ENCODE measurements at places on chromosomes 4 and X.

GRCh38 chr4:70754470-70754869 lies 32.7 kb downstream of the RUFY3 start:
- DNase-seq = no peak

- DNase-seq = no peak
Measured at GRCh38 chr4:149293046-149293649, 522.5 kb downstream of the IQCM start.

DNA sequence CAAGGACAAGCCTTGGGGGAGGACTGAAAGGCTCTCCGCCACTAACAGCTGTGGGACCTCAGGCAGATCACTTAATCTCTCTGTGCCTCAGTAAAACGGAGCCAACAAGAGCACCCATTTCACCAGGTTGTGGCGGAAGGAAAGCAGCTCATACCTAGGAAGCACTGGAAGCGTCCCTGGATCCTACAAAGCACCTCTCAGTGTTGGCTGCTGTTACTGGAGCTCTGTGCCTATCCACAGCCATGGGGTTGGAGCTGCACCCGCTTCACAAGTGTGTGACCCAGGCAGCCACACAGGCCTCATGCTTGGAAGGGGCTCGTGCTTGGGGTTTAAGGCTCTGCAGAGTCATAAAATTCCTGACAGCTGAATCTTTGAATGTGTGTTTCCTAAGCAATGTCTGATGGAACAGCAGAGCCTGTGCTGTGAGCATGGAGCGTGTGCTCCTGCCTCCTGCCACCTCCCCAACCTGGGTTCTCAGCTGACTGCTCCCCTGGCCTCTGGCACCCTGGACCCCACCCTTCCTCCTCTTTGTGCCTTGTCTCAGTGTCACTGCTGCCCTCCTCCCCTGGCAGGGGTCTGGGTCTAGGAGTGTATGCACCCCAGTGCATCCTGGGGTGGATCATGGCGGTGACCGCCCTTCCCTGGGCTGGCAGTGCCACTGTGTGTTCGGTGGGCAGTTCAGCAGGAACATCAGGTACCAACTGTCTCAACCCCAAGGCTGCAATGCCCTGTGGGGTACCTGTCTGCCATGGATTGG lies 14.4 kb upstream of the MAN2B2 start:
- peak; percentile 47 for DNase-seq

DNA sequence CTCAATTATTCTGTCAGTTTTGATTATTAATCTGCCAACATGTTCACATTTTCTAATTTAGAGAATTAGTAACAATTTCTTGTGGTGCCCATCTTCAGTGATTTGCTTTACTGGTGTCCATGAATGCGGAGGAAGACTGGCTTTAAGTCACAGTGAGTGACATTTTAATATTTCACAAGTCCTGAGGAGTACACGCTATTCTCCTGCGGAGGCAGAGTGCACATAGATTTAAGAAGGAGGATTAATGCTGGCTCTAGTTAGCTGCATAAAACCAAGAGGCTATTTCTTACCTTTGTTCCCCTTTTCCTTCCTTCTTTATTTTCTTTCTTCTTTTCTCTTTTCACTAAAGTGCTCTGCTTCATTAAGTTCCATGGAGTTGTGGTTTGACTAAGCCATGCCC lies 495.2 kb upstream of the IGFBP7 start:
- no peak for DNase-seq

DNA sequence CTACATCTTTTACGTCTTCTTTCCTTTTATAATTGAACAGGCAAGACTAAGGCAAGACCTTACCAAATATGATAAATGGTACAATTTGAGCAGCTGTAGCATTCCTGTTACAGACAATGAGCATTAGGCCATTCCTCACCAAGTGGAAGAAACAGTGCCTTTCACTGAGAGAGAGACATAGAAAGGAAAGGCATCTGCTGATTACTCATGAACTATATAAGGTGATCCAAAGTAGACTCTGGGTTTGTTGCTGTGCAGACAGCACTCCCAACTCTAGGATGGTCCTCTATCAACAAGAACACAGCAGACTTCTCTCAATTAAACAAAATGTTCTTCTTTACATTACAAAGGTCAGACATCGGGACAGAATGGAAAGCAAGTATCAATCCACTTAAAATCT lies 91.9 kb downstream of the FAM13A start:
- DNase-seq = no peak

- peak; percentile 29 for DNase-seq
Measured at GRCh38 chr4:146342600-146343192, 128.4 kb downstream of the REELD1 start.

DNA sequence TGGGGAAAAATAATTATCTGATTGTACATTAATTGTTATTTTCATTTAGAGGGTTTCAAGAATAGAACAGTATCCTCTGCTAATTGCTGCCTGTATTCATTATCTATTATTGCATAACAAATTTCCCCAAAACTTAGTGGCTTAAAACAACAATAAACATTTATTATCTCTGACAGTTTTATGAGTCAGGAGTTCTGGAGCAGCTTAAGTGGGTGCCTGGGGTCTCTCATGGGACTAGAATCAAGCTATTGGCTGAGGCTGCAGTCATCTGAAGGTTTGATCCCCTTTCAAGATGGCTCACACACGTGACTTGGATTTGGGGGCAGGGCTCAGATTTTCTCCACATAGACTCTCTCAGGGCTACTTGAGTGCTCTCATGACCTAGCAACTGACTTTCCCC lies 98.1 kb upstream of the JADE1 start:
- no peak for DNase-seq

- DNase-seq = peak; percentile 38
Measured at GRCh38 chr4:184503869-184504300, 29.5 kb upstream of the IRF2 start.

GRCh38 chr4:82642331-82642730 lies 80.5 kb upstream of the TMEM150C start:
- DNase-seq = no peak

DNA sequence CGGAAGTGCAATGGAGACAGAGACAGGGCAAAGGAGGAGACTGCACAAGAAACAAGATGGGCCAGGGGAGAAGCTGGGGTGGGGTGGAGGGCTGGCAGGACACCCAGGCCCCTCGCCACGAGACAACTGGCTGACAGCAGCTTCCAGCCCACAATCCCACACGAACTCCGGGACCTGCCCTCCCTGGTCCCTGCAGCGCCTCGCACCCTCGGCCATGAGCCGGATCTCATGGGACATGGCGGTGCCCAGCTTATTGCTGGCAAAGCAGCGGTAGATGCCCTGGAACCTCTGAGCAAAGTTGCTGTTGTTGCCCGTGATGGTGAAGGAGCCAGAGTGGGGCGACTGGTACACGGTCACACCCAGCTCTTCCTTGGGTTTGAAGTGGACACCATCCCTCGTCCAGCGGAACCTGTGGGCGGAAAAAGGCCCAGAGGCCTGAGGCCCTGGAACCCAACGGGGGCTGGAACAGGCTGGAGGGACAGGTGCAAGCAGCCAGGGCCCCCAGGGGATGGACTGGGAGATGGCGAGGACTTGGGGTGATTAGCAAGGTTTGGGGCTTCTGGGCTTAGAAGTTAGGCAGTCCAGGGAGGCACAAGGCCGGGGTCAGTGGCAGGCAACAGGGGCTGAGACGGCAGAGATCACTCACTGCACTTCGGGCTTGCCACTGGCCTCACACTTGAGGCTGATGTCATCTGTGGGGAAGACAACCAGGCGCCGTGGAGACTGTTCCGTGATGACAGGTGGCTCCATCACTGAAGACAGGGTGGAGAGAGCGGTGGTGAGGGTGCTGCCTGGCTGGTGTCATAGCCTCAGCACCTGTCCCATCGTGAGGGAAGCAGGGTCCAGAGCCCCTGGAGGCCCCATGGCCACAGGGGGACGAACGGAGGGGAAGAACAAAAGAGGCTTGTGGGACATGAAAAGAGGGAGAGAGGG lies 13.8 kb downstream of the L1CAM start:
- no peak for DNase-seq

DNA sequence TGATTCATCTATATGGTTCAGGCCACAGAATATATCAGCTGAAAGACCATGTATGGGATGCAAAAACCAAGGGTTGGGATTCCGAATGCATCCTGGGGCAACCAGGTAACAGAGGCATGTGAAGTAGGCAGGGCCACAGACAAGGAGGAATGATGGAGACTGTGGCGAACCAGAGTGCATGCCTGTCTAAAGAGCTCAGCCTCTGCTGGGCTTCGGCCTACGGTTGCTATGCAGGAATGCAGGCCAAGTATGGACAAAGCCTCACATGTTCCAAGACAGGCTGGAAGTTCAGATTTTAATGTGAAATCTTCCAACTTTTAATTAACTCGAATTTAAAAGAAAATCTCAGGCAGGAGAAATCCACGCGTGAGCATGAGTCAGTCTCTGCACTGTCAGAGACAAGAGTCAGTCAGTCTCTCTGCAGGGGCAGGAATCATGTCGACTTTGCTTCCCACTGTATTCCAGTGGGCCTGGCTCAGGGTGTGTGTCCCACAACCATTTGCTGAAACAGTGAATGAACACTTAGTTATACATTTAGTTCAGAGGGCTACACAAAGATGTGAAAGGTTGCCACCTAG lies 344.4 kb downstream of the UNC5C start:
- DNase-seq = no peak

DNA sequence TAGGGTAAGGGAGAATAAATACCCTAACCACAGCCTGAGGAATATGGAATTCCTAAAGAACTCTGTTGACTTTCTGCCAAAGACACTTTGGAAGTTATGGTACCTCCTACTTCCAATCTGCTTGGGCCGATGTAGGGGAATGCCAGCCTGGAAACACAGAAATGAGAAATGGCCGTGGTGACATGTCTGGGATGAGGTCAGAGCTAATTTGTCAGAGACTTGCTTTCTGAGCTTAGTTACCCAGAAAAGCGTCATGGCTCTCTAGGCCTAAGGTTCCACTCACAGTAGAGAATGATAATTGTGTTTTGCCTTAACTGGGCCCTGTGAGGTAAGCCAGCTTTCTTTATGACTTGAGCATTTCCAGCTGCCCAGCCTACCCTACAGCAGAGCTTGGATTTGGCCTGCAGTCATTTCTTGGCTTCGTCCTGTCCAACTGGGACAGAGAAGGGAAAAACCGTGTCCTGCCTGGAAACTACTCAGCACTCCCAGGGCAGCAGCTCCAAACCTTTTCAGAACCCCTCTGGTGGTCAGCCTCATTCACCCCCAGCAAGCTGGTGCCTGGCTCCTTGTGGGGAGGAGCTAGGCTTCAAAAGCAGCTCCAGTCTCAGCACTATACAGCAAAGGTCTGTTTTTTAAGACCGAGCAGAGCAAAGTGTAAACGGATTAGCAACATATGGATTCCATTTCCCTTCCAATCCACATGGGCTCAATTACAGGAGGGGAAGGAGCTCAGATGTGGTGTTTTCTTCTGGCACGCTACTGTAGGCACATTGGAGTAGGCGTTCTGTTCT lies 92.3 kb downstream of the RLIM start:
- peak; percentile 52 for DNase-seq

DNA sequence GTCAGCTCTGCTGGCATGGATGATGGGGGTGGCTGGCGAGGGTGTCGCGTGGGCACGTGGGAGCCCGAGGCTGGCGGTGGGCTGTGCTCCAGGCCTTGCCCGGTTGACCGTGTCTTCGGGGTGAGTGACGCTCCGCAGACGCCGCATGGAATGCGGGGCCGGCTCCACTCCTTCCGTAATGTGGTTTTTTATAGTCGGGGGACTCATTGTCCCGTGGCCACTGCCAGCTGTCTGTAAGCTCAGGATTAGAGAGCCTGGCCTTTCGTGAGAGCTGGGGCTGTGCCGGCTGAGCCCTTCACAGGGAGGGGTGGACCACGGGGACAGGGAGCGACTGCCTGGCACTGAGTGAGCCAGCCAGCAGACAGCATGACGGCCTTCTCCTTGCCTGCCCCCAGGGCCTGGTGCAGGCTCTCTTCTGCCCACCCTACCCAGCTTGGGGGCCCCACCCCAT lies 20.4 kb downstream of the DOK7 start:
- DNase-seq = peak; percentile 92

- peak; percentile 94 for DNase-seq
Measured at GRCh38 chrX:20061855-20062254, 54.9 kb downstream of the MAP7D2 start.

DNA sequence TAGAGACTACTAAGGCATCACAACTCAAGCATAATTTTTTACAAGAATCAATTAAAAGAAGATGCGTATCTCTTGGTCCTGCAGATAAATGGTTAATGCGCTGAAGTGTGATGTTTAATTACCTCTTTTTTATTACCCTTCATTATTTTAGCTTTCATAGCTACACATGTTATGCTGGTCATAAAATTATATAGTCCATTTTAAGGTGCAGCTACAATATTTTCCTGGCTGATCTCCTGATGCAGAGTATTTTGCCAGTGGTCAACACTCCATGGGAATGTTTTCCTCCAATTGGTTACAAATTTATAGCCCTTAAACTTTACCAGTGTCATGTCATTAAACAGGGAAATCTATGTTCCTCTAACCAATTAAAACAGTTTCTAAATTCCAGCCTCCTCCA lies 1617.2 kb downstream of the PCDH7 start:
- DNase-seq = no peak

GRCh38 chr4:15182600-15183220 lies 180.4 kb downstream of the CPEB2 start:
- peak; percentile 37 for DNase-seq

DNA sequence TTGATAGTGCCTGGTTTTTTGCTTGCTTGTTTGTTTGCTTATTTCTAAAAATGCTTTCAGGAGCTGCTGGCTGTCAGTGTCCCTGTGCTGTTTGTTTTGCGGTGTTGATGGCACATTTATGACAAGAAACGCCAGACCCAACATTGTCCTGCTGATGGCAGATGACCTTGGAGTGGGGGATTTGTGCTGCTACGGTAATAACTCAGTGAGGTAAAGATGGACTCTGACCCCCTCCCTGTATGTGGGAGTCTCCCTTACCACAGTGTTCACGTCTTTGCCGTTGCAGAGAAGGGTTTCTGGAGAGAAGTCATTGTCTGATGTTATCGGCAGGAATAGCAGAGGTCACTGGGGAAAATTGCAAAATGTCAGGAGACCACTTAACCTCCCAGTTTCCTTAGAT lies at the start of gene ARSH:
ARSH (plus strand) TSS at position 52 of the 400 bp plus-strand sequence; CDS start at position 119, 67 bp downstream.
- DNase-seq = no peak

- no peak for DNase-seq
Measured at GRCh38 chr4:10743357-10743756, 58.8 kb upstream of the CLNK start.

GRCh38 chrX:153933748-153934147 lies 1.1 kb downstream of the NAA10 start:
- DNase-seq = peak; percentile 67

GRCh38 chr4:1201851-1202525 lies 29.6 kb upstream of the SPON2 start:
- DNase-seq = no peak

Measured in M059J (cell line).